Activated CD8-positive, alpha-beta memory T cell treated with anti-CD3 and anti-CD28 coated beads, Interleukin-2, amount 50 U/mL, for 48 hours (primary cell): ENCODE measurements at places on chromosomes 1 and 21.

DNA sequence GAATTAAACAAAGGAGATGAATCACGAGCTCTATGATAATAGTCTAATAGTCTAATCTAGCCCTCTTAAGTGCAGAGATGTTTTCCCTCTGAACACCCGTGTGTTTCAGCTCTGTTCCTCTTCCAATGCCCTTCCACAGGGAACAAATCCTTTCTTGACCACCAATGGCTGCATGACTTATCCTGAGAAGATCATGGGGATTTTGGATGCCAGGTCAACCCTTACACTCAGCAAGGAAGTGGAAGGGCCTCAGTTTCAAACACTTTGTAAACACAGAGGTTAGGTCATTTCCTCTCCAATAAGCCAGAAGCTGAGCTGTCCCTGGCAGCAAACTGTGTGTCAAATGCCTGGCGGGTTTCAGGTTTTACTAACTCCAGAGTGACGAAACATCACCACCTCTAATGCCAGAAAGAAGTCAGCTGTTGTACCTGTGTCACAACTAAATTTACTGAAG lies 200.0 kb downstream of the GABPA start:
- no peak for DNase-seq

- no peak for DNase-seq
Measured at GRCh38 chr1:180814258-180814657, 98.4 kb upstream of the KIAA1614 start.

- DNase-seq, result peak; percentile 60
Measured at GRCh38 chr1:18109756-18110597, 2.4 kb downstream of the IGSF21 start.

DNA sequence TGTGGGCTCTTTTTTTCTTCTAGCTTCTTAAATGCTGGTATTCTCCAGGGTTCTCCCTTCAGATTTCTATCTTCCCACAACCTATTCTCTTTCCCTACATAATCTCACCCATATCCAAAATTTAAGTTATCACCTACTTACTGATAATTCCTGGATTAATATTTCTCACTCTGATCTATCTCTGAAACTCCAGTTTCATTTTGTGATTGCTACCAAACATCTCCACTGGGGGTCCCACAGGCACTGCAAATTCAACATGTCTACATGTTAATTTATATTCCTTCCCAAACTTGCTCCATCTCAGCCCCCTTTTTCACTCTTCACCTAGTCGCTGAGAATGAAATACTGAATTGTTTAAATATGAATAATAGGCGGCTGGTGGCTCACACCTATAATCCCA lies 9.9 kb upstream of the C1orf141 start:
- DNase-seq, result no peak

GRCh38 chr1:155305881-155306391 lies 2.7 kb upstream of the FDPS start:
- no peak for DNase-seq

DNA sequence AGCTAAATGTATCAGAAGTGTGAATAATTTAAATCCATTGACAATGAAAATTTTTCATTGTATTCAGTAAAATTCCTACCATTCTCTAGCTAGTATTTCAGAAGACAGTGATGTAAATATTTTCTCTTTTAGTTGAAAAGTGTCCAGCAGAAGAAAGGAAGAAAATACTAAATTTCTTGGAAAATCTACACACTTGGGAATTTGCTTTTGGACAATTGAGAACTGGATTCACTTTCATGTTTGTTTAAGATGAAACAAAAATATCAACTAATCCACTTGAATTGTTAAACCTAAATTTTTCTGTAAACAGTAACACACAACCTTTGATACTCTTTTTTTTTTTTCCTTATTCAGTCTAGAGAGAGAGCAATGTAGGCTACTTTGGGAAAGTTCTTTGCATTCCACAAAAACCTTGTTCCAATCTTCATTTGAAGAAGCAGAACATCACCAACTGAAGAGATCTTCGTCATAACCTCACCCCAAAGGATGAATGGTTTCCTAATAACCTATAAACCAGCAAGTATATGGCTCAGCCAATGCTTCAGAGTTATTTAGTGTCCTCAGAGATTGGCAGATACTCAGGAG lies 155.1 kb upstream of the GORAB start:
- DNase-seq, result no peak

- no peak for DNase-seq
Measured at GRCh38 chr1:50700621-50701020, 259.4 kb downstream of the FAF1 start.

DNA sequence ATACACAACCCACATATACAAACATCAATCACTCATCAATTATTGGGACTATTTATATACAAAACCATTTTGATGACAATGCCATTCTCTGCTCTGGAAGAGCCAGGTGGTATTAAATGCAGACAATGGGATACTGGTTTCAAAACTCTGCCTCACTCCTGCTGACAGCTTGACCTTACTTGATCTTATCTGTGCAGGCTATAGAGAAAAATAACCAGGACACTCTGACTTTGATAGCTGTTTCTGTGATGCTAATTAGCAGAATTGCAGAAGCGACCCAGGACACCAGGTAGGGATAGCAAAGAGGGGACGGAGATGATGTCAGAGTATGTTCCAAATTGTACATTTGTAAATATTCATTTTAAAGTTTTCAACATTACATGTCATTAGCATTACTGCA lies 89.5 kb downstream of the OLFM3 start:
- no peak for DNase-seq

DNA sequence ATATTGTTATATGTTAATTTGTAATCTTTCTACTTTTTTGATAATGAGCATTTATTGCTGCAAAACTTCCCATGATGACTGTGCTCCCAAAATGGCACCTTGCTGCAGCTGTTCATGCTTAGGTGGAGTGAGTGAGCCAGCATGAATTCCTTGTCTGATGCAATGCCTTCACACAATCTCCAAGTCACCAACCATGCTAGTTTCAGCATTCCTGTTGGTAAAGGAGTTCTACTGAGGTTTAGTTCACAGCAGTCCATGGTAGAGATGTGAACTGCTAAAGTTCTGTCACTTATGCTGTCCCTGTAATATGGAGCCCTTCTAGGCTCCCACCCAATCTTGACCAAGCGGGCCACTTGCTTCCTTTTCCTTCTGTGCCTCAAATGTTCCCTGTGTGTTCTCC lies 26.2 kb upstream of the PRKACB start:
- no peak for DNase-seq

DNA sequence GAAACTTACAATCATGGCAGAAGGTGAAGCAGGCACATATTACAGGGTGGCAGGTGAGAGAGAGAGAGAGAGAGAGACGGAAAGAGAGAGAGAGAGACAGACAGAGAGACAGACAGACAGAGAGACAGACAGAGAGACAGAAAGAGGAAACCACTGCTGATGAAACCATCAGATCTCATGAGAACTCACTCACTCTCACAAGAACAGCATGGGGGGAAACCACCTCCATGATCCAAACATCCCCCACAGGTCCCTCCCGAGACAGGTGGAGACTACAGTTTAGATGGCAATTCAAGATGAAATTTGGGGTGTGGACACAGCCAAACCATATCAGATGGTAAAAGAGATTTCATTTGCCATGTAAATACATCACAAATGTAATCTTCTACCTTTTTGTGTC lies 708.1 kb downstream of the MRPL39 start:
- DNase-seq, result no peak

DNA sequence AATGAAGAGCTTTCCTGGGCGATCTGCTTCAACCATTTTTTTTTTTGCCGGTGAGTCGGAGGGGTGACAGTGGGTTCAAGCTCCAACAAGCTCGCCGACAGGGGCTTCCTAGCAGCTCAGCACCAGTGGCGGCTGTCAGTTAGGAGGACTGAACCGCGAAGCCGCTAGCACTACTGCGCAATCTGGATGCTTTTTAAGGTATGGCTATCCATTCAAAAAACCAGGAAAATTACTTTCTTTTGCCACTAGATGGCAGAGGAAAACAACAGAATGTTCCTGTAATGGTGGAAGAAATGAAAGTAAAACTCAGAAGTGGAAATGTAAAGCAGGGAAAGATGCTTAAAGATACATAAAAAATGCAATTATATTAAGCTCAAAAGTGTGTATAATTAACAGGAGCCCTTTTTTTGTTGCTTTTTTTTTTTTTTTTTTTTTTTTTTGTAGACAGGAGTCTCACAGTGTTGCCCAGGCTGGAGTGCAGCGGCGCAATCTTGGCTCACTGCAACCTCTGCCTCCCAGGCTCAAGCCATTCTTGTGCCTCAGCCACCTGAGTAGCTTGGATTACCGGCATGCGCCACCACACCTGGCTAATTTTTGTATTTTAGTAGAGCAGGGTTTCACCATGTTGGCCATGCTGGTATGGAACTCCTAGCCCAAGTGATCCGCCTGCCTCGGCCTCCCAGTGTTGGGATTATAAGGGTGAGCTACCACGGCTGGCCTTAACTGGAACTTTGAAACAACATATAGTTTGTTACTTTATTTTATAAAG lies 8.5 kb downstream of the KYAT3 start:
- DNase-seq, result no peak

GRCh38 chr1:12305377-12305776 lies 75.5 kb downstream of the VPS13D start:
- no peak for DNase-seq

GRCh38 chr1:169121146-169121923 lies 14.8 kb downstream of the ATP1B1 start:
- DNase-seq, result no peak

GRCh38 chr1:206634365-206635079 lies 814 bp upstream of the DYRK3 start:
- peak; percentile 90 for DNase-seq

GRCh38 chr1:205128050-205128449 lies 6.3 kb upstream of the RBBP5 start:
- DNase-seq, result no peak

- DNase-seq, result no peak
Measured at GRCh38 chr1:50393522-50394120, 29.6 kb downstream of the DMRTA2 start.

GRCh38 chr21:42581993-42582786 lies 68.5 kb downstream of the SLC37A1 start:
- DNase-seq, result no peak

DNA sequence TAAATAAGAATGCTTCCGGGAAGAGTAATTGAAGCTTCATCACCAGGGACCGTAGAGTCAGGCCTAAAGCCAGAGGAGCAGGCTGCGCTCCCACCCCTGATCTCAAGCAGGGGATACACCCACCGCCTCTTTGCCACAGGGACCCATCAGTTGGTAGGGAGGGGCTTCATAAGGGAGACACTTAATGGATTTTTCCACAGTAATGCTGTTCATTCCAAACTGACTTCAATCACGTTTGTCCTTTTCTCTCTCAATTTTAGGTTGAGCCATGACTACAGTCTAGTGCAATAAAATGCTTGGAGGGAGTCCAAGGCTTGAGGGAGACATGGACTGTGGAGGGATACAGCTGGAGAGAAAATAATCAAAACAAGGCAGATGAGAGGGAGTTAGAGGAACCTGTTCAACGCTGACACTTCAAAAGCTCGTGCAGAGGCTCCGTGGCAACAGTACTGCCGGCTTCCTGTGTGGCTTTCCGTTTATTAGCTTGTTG lies 111.5 kb downstream of the SEC16B start:
- no peak for DNase-seq

GRCh38 chr1:63969441-63969901 lies 195.7 kb downstream of the ROR1 start:
- DNase-seq, result no peak

GRCh38 chr21:46125846-46126301 lies 28.0 kb downstream of the COL6A2 start:
- DNase-seq, result peak; percentile 26

DNA sequence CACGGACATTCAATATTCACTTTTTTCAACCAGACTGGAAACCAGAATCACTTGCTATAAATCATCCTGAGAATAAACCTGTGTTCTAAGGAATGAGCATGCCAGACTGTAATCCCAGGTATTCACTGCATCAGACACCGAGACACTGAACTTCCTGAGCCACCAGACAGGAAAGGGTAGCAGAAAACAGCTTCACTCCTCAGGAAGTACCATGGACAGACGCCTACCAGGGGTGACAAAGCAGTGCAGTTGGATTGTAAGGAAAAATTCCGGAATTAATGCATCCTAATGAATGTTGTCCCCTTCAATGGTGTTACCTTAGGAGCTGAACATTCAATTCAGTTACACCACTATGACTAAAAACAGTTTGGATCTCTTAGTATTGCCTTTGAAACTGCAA lies 156.1 kb downstream of the PIGK start:
- DNase-seq, result no peak

DNA sequence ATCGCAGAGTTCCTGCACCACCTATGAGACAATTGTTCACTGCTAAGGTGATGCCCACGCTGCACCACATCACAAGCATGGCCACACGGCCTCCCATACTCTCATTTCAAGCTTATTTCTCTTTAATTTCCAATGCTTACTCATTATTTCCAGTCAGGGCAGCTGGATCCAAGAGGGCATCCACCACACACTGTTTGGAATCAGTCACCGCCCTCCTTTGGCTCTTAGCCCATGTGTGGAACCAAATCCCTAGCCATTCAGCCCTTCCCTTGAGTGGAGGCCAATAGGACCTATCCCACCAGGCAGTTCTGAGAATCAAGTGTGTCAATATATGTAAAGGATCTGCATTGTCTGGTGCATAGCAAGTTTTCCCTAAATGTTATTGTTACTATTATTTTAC lies 26.3 kb upstream of the PALMD start:
- DNase-seq, result no peak

DNA sequence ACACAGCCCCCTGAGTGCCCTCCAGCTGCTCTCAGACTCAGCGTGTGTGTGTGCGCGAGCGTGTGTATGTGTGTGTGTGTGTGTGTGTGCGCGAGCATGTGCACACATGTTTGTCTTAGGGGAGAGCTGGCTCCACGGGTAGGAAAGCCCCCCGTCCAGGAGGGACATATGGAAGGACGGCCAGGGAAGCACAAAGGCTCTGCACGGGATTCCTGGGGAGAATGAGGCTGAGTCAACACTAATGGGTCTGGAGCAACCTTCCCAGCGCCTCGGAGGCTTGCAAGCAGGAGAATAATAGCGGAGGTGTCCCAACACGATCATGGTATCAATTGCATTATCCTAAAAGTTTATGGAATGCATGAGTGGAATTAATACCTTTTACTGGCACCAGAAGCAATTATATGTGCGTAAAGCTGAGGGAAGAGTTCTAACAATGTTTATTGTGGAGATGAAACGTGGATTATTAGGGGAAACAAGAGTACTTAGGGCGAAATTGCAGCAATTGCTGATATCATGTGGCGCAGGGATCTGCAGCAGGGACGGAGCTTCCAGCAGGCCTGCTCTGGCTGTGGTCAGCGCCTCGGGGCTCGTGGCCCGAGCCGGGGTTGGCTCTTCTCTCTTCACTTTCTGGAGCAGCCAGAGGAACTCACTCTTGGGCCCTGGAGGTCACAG lies 40.3 kb upstream of the CCDC27 start:
- DNase-seq, result no peak

- DNase-seq, result no peak
Measured at GRCh38 chr1:184536246-184536985, 149.6 kb downstream of the C1orf21 start.
